ENCODE measurements at places on chromosomes 11 and 22. TPM values are rescaled to one million over a fixed set of nuclear protein-coding genes. Genes with fewer than 3 reads are reported as not detected.

GRCh38 chr11:2577031-2577990 lies 122.5 kb downstream of the KCNQ1OT1 start:
- DNase-seq = no peak

DNA sequence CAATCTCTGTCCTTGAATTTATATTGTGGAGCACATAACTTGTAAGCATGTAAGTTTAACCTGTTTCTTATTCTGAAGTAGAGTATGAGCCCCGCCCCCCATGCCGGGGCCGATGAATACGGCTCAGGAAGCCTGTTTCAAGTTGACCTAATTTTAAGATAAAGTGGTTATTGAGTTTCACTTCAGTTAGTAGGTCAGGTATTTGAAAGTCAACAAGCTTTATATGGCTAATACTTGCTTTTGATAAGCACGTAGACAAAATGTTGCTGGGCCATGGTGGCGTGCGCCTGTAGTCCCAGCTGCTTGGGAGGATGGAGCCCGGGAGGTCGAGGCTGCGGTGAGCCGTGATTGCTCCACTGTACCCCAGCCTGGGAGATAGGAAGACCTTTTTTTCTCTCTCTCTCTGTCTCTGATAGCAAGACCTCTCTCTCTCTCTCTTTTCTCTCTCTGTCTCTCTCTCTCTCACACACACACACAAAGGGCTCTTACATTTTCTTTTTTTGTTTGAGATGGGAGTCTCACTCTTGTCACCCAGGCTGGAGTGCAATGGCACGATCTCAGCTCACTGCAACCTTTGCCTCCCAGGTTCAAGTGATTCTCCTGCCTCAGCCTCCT lies 14.4 kb downstream of the YWHAH start:
- DNase-seq = no peak

DNA sequence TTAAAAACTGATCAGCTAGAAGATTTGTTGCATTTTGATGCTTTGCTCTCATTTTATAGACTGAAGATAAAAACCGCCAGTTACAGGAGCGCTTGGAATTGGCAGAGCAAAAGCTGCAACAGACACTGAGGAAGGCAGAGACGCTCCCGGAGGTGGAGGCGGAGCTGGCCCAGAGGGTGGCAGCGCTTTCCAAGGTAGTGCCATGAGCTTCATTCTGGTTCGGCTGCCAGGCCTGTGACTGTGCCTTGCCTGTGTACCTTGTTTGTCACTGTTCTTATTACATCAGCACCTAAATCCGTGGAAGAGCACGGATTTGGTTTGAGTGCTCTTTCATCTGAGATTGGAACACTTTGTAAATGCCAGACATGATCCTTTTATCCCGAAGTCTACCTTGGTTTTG lies 61.4 kb downstream of the PPFIA1 start:
- no peak for DNase-seq

- DNase-seq = no peak
Observed at GRCh38 chr11:132714859-132715440, 817.4 kb downstream of the OPCML start.

DNA sequence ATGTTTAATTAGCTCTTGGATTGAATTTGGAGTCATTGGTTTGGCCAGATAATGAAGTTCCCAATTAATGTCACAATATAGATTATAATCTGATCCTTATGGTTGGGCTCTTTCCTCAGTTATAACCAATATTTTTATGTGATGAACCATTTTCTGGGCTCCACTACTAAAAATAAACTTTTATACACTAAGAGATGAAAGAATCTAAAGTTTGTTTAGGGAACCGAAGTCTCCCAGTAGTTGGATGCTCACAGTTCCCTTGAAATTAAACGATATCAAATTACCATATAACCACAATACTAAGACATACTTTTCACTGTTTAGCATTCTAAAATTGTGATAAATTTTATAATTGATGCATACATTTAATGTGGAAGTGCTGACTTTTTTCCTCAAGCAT lies 47.0 kb upstream of the ARHGAP42 start:
- DNase-seq = no peak

GRCh38 chr11:102253020-102253715 lies 64.1 kb upstream of the BIRC3 start:
- no peak for DNase-seq

DNA sequence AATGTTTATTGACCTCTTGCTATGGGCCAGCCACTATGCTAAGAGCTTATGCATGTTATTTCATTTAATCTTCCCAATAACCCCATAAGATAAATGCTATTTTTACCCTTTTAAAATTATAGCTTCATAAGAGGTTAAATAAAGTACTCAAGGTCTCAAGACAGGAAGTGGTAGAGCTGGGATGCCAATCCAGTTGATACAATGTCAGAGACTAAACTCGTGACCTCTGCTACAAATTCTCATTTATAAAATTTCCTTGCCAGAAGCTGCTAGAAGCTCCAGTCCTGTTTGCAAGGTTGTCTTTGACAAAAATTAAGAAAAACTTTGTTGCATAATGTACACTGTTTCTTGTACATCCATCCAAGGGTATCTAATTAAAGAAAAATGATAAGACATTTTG lies 265.9 kb upstream of the MPPED2 start:
- no peak for DNase-seq

DNA sequence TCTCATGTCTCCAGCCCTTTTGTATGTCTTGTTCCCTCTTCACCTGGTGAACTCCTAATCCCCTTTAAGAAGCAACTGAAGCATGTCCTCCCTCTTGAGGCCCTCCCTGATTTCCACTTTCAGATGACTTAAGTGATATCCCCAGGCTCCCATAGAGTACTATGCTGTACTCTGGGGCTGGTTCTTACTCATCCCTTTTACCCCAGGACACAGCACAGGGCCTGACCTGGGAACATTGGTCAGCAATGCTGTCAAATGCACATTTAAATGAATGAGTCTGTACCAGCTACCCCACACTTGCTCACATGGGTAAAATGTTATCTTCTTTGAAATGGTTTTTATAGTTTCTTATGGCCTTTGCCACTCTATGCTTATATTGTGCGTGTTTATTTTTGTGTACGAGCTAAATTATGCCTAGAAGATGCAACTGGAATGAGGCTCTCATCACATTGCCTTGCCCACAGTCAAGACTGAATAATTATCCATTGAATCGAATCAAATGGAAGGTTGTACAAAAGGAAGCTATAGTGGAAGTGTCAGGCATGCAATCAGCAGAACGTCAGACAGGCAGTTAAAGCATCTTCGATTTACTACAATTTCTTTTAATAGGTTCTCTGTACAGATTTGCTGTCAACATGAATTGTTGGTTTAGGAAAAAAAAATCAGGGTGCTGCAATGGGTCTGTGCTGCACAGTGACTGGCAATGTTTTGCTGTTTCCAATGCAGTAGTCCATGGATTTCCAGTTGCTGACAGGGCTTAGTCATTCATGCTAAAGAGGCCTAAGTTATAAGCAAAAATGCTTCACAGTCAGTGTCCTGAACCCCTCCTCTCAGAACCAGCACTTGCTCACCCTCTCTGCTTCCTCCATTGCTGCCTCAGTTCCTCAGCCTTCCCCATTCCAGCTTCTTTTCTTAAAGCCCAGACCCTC lies 79.5 kb downstream of the PARVA start:
- no peak for DNase-seq

GRCh38 chr11:34044664-34045485 lies 6.7 kb upstream of the CAPRIN1 start:
- DNase-seq = no peak

GRCh38 chr22:41237707-41238569 lies 2.8 kb downstream of the CHADL start:
- DNase-seq = peak; percentile 76

- no peak for DNase-seq
Observed at GRCh38 chr11:72751116-72752087, 806 bp downstream of the ARAP1 start.

DNA sequence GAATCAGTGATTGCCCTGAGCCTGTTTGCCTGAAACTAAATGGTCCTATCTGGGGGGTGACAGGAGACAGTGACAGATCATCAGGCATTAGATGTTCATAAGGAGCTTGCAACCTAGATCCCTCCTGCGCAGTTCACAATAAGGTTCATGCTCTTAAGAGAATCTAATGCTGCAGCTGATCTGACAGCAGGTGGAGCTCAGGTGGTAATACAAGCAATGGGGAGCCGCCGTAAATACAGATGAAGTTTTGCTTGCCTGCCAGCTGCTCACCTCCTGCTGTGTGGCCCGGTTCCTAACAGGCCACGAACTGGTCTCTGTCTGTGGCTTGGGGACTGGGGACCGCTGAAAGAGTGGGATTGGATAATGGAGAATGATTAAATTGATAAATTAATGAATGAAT lies 14.0 kb downstream of the NOX4 start:
- no peak for DNase-seq

TMPRSS13 gene
- 2.2 TPM for total RNA-seq

DDIAS gene
- total RNA-seq = 3.7 TPM

PRPF19 gene
- total RNA-seq = 35.9 TPM

JAM3 gene
- total RNA-seq = 113 TPM
